ENCODE measurements at places on chromosomes 3 and 15.

DNA sequence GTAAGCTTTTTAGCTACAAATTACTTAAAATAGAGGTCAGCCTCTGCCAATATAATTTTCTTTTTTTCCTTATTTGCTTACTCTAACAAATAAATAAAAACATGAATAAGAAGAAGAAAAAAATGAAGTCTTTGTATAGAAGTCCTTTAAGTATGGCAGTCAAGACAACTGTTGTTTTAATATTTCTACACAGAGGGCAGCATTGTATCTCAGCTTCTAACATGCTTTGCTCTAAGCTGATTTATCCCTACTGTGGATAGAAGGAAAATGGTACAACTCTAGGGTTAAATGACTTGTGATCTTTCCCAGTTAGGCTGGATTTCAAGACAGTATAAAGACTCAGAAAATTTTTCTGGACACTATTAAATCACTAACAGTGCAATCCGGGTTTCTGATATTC is 104.3 kb upstream of the MEIS2 start:
- no peak for DNase-seq

DNA sequence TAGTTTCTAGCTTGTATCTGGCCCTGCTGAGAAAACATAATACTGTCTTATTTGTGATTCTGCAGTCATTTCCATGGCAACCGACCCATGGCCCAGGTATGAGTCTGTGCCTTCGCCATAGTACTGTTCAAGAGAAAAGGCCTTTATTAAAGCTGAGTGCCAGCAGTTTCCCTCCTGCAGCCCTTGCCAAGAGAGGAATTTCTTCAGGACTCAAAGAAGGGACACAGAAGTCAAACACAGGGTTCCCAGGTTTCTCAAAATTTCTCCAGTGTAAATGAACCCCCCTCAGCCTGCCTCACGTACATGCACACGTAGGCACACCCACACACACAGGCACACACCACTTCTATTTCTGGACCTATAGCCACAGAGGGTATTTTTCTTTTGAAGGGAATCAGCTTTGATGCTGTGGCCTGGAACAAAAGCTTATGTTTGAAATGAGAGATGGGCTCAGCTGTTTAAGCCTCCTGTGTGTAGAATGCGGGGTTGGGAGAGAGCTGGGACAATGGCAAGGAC is 269.2 kb downstream of the PDCD6IP start:
- DNase-seq = no peak

GRCh38 chr15:67732671-67733374 is 92.5 kb upstream of the SKOR1 start:
- no peak for DNase-seq

GRCh38 chr15:72491768-72492167 is 17.6 kb downstream of the ARIH1 start:
- DNase-seq = no peak

DNA sequence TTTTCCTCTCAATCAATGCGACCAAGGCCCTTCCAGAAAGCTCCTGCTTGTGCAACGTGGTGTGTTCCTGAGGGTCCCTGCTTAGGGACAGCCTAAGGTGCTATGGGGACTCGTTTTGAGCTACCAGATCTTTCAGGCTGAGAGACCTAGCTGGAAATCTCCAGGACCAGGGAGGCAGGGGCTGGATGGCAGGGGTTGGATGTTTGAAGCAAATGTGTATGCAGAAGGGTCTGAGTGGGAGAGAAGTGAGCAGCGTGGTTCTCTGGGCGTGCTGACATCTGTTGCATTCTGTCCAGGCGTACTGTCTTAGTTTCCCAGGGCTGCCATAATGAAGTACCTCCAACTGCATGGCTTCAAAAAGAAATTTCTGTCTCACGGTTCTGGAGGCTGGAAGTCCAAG is 31.7 kb upstream of the SLCO2A1 start:
- DNase-seq = no peak

GRCh38 chr3:170565495-170565894 is 20.4 kb downstream of the SLC7A14 start:
- no peak for DNase-seq

- no peak for DNase-seq
These were observed 670.6 kb downstream of the PLOD2 start for GRCh38 chr3:145490088-145491048.

GRCh38 chr3:188060840-188061544 is 93.0 kb upstream of the LPP start:
- DNase-seq = no peak

DNA sequence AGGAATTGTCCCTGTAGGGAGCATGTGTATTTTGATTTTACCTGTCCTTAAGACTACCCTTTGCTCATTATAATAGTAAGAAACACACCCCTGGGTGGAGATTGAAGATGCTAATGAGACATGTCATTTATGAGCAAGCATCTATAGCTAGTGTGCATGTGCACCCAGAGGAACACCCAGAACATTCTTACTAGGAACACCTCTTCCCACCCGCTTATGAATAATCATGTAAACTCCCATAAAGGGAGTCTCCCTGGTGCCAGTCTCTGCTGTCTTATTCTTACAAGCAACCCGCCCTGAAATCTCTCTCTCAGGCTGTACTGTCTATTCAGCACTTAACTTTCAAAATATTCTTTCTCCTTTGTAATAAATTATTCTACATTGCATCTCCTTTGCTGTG is 1227.3 kb downstream of the ROBO1 start:
- no peak for DNase-seq
